ENCODE measurements at places on chromosomes 5 and 9.

DNA sequence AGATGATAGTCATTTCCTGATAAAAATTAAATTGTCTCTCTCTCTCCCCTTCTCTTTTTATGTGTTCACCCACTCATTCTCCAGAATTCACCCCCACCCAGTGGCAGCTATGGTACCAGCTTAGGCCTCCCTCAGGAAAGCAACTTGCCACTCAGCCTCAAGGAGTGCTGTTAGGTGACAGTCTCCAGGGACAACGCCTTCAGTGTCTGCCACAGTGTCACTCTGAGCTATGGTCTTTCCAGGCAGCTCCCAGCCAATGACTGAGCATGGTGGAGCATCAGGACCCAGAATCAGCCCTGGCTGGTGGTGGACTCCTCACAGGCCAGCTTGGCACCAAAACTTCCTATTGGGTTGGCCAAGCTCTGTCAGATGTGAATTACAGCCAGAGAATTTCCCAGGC, 140.9 kb upstream of the PIK3R1 start:
- no peak for DNase-seq

- no peak for DNase-seq
Observed at GRCh38 chr5:154949781-154950180, 8.9 kb downstream of the MRPL22 start.

- DNase-seq = no peak
Observed at GRCh38 chr9:89400403-89401116, 82.3 kb downstream of the SECISBP2 start.

DNA sequence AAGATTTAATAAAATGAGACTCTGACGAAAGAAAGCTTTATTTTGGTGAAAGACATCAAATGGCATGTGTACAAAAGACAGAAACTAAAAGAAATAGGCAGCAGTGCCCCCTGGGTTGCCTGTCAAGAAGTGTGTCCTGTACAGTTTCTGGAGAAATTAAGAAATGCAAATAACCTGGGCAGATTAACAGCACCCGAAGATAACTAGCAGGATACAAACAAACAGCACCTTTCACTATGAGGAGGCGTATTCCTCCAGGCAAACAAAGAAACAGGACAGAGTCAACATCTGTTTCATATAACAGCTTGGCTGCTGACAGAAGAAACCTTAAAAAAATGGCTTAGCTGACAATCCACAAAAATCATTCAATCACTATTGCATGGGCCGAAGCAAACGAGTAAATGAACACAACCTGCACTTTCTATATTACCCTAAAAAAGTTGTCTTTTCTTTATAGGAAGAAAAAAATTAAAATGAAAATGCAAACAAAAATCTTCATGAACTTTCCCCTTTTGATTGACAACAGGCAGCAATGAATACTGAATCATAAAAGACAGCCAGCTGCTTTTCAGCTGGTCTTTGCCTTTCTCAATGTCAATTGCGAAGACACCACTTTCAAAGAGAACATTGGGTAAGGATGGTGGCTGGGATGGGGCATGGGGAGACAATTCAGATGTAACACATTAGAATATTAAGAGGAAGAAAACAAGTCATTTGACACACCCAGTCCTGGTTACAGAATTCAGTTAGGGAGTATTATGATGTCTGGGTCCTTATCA, 162.1 kb downstream of the ARL15 start:
- DNase-seq = no peak

DNA sequence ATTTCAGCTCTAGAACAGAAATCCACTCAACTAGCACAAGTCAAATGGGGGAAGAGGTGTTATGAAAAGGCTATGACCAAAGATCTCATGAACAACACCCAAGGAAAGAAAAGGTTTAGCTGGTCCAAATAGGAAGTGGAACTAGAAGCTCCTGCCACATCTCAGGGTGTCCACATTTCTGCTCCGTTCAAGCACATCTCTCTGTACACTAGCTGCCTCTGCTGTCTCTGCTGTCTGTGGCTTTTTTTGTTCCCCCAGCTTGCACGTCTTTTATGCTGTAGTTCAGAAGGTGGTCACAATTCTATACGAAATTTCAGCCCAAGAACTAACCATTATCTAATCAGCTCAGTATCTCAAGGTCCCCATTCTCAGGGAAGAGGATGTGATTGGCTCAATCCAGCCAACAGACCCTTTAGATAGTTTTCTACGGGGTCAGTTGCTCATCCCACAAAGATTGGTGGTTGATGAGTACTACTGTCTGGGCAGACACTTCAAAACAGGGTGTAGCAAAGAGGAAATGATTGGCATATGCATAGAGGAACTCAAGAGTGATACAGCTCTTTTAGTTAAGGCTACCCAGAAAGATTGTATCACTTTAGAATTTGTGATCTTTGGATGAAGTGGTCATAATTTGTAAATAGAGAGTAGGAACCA, 44.0 kb downstream of the FANCC start:
- no peak for DNase-seq

DNA sequence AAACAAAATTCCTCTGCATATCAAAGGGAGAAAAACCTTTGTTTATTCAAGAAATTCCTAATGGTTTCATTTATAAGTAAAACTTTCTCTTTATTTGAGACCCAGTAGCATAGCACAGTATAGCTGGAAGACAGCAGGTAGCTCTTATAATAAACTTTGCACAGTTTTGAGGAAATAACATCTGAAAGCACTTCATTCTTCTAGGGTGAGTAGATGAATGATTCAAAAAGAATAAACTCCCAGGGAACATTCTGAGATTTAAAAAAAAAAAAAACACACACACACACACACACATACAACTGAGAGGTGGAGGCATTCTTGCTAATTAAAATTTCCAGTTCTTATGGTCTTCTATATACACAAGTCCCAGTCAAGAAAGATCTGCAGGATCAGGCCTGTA, 197.3 kb downstream of the BNC2 start:
- no peak for DNase-seq

DNA sequence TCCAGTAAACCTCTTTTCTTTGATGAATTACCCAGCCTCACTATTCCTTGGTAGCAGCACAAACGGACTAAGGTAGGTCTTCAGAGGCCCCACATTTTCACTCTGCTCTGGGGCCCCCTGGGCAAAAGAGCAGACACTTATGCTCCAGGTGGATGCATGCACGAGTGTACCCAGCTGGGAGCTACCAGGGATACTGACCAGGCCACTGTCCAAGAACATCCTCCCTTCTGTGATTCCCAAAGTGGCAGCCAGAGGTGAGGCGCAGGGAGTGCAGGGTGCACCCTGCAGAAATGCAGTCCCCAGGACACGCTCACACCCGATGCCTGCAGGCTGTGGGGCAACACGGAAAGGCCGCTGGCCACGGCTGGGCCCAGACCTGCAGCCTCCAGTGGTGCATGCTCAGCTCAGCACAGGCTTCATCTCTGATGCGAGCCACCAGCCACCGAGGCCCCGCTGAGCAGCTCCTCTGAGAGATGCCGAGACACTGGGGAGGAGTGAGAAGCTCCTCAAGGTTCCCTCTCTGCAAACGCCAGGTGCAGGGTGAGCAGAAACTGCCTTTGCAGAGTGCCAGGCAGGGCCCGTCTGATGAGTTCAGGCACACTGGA, 48.1 kb upstream of the OLFM1 start:
- DNase-seq = no peak

DNA sequence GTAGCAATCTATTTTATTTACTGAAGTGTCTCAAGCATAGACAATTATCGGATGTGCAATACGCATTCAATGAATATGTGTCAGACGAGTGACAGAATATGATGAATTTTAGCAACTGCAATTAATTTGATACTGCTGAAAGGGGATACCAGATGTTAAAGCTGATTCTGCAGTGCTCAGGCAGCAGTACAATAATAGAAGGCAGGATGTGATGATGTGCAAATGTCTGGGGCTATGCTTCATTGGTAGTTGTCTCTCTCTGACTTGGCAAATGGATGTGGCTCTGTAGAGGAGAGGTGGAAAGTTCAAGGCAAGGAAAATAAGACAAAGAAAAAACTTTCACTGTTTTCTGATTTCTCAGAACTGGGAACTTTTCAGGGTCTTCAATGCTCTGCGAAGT, 721.2 kb downstream of the CDH18 start:
- no peak for DNase-seq

DNA sequence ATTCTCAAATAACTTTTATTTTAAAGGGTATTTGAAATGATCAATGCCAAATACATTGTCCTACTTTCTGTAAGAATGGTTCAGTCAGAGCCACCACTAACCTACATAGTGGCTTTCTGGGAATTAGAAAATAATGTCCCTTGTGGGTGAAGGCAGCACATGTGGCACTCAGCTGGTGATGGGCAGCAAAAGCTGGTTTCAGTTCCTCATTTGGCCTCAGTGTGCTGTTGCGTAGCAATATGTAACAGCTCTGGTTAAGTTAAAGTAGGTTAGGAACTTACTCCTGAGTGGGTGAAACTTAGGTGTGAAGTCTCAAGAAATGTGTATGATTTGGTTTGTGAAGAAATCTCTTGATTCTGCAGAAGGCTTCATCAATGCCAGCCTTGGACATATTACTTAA, 99.6 kb upstream of the SPEF2 start:
- no peak for DNase-seq

DNA sequence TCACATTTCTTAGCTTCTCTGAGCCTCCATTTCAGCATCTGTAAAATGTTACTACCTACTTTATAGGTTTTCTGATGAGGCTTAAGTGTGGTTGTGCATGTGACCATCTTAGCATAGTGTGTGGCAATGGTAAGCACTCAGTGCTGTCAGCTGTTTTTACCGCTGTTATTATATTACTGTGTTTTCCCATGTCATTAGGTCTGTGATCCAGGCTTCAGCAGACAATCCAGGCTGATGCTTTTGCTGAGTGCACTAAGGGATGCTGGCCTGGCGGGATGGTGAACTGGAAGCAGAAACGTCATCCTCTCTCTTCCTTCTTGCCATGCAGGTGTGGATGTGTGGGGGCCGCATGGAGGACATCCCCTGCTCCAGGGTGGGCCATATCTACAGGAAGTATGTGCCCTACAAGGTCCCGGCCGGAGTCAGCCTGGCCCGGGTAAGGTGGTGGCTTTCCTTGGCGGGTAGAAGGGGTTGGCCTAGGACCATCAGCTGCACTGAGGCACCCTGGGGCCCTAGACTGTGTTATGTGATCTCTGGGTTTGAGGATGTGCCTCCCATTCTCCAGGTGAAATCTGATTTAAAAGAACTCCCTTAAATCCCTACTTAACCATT, 41.9 kb upstream of the SAP30L start:
- no peak for DNase-seq

- DNase-seq = peak; percentile 39
Observed at GRCh38 chr5:42495914-42496313, 72.7 kb downstream of the GHR start.
